Stimulated activated CD4-positive, alpha-beta T cell treated with anti-CD3 and anti-CD28 coated beads, Interleukin-2, amount 100 ng/mL, for 4 hours (primary cell): ENCODE measurements at places on chromosomes 6 and 20.

- DNase-seq = no peak
Measured at GRCh38 chr6:134532694-134533624, 215.0 kb upstream of the SGK1 start.

DNA sequence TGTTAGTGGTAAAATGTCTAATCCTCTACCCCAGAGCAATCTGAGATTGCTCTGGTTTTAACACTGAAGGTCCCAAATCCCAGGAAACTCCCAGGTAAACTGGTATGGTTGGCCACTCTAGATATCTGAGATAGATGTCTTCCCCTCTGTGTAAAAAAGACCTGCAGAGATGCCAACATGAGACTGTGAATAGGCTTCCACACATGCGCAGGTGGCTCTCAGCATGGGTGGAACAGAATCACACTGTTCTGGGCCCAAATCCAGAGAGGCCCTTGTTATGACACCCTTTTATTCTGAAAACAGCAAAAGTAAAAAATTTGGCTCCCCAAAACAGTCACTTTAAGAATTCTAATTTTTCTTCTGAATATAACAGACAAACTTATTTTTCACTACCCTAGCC lies 88.7 kb upstream of the BMP5 start:
- no peak for DNase-seq

GRCh38 chr20:46276531-46276930 lies 31.8 kb downstream of the CDH22 start:
- no peak for DNase-seq

DNA sequence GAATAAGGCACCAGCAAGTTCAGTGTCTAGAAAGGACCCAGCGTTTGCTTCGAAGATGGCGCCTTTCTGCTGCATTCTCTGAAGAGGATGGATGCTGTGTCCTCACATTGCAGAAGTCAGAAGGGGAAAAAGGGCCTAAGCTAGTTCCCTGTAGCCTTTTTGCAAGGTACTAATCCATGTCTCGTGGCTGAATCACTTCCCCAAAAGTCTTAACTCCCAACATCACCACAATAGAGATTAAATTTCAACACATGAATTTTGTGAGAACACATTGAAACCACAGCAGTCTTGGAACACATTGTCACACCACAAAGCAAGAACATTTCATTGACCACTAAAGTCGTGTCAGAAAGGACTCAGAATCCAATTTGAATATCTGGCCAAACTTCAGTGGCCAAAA lies 42.1 kb downstream of the KLHL31 start:
- DNase-seq = no peak

- DNase-seq = no peak
Measured at GRCh38 chr6:38051819-38052434, 232.4 kb downstream of the ZFAND3 start.

GRCh38 chr6:7085911-7086310 lies 21.9 kb upstream of the RREB1 start:
- DNase-seq = no peak

DNA sequence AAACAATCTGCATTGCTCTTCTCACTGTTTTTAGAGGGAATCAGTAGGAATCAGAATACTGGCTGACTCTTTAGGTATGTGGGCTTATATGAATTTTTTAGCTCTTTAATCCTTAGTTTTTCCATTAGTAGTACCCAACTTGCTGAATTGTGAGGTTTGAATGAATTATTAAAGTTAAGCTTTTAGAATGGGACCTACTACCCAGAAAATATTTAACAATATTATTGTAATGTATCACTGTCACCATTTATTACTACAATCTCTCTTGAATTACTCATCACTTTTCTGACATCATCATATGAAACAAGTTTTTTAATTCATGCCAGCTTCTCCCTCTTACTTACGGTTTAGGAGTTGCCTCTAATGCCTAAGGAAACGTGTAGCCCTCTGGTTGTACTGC lies 212.7 kb downstream of the BCKDHB start:
- DNase-seq = no peak

DNA sequence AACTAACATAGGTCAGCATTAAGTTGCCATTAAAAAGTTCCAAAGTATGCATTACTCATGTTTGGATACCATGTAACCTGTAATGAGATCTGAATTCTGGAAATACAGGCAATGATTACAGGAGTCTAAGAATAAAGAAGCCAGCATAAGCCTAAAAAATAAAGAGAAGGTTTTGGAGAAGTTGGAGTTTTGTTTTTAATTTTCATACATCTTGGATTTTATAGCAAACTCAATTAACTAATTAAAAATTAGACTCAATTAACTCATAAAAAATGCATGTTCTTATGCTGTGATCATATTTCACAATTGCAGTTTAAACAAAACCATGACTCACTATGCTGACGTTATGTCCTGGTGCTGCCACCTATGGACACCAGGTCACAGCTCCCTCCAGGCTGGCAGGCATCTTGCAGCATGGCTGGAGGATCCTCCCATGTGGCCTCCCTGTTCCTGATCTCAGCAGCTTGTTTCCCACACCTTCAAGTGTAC lies 648.8 kb upstream of the AGPAT4 start:
- no peak for DNase-seq

DNA sequence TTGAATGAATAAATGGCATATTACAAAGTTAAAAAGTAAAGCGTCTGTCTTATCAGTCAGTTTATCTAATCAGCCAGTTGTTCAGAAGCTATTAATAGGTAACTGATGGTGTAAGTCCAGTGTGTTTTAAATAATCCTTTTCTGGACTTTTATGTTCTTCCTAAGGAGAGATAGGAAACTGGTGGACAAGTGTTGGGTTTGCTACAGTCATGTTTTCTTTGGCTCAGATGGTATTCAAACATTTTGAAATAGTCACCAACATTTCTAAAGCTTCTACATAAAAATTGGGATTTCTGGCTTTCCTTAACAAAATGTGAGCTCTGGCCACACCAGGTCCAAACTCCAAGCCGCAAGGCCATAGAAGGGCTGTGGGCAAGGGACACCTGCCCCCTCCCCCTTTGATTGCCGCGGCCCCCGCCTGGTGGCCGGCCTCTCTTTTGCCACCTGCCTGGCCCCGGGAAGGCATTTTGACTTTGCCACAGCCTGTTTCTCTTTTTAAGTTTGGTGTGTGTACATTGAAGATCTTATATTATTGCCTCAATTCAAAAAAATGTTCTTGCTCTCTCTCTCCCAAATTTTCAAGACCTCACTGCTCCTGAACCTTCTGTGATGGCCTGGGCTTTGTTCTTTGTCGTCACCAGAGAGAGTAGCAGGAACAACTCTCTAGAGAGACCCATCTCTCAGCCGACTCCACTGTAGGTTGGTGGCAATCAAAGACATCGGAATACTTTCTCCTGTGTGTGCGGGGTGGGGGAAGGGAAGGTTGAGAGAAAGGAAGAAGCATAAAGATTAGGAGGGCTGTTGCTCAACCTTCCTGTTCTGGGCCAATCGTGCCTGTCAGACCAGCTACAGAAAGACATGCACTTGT lies 84.0 kb upstream of the ZNF217 start:
- peak; percentile 14 for DNase-seq

DNA sequence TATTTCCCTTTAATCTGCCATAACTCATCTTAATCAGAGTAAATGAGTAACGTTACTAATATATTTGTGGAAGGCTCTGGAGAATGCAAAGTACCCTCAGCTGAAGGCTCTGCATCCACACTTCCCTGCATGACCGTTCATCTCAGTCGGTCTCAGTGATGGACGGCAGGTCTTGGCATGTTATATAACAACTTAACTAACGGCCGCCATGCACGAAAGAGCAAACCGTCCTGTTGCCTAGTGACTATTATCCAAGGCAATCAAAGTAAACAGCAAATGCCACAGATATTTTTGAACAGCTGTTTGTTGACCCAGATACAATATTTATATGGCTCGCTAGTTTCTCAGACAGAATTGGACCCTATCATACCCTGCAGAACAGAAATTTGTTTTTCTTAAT lies 194.9 kb upstream of the SMLR1 start:
- DNase-seq = no peak
